SJCRH30 (cell line): ENCODE measurements at places on chromosomes 11 and 22. TPM values are rescaled to one million over a fixed set of nuclear protein-coding genes. Genes with fewer than 3 reads are reported as not detected.

GRCh38 chr11:31246451-31247165 is 122.9 kb downstream of the DCDC1 start:
- no peak for DNase-seq
- H3K36me3 ChIP-seq = no peaks in the 10 kb centered on the region
- no peak overlapping the region for H3K27ac ChIP-seq
- H3K4me1 ChIP-seq = no peaks in the 10 kb centered on the region
- H3K4me3 ChIP-seq = no peak overlapping the region
- H3K27me3 ChIP-seq = no peaks in the 10 kb centered on the region

DNA sequence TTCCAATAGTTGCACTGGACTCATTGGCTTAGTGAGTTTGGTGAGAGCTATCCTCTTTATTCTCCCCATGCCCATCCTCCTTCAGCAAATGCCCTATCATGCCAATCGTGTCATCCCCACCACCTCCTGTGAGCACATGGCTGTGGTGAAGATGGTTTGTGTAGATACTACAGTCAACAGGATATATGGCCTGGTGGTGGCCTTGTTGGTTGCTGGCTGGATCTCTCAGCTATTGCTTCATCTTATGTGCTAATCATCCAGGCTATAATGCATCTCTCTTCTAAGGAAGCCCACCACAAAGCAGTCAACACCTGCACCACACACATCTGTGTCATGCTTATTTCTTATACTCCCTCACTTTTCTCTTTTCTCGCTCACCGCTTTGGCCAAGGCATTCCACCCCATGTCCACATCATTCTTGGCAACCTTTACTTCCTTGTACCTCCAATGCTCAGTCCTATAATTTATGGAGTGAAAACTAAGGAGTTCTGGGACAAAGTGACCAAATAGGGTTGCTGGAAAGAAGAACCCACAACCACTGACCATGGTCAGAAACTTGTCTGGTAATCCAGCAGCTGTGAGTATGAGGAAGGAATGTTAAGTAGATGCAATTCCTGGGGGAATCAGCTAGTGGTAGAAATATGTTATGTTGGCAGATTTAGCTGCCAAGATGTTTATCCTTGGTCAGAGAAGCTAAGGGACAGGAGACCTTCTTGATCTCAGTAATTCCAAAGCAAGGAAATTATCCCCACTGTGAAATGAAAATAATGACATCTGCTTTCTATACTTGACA is 16.3 kb upstream of the OR56B1 start:
- H3K36me3 ChIP-seq = no peaks in the 10 kb centered on the region
- no peaks in the 10 kb centered on the region for H3K4me1 ChIP-seq
- H3K27me3 ChIP-seq = no peaks in the 10 kb centered on the region
- DNase-seq = no peak
- no peak overlapping the region for H3K4me3 ChIP-seq
- H3K27ac ChIP-seq = no peak overlapping the region

- no peaks in the 10 kb centered on the region for H3K27me3 ChIP-seq
- H3K4me3 ChIP-seq = no peak overlapping the region
- no peaks in the 10 kb centered on the region for H3K36me3 ChIP-seq
- DNase-seq = no peak
- no peak overlapping the region for H3K27ac ChIP-seq
Measured at GRCh38 chr11:72783144-72783905, 10.5 kb downstream of the STARD10 start.

DNA sequence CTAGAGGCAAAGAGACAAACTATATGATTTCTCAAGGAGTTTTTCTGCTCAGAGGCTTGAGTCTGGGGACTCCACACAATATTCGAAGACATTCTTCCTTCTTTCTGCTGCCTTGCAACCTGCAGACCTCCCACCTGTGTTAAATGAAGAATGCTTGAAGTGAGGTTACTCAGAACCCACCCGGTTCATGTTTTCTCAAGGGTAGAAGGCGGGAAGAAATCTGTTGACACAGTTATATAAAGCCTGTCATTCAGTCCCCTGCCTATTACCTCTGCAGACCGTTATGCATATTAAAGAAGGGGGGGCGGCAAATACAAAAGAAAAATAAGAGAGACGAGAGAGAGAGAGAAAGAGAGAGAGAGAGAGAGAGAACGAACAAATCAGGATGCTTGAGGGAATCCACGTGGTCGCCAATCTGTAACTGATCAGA is 2.2 kb upstream of the KMT2A start:
- H3K27ac ChIP-seq = peak overlapping the region; percentile 57; the same call in 1 of the 2 replicates
- H3K27me3 ChIP-seq = no peaks in the 10 kb centered on the region
- peak overlapping the region; percentile 98 for H3K4me3 ChIP-seq
- no peak for DNase-seq

GRCh38 chr11:45704133-45704532 is 38.7 kb upstream of the CHST1 start:
- H3K4me3 ChIP-seq = no peak overlapping the region
- no peak overlapping the region for H3K27ac ChIP-seq
- peaks cover 20% of the 10 kb centered on the region; the same call in 1 of the 2 replicates for H3K27me3 ChIP-seq
- no peak for DNase-seq
- H3K36me3 ChIP-seq = no peaks in the 10 kb centered on the region

DNA sequence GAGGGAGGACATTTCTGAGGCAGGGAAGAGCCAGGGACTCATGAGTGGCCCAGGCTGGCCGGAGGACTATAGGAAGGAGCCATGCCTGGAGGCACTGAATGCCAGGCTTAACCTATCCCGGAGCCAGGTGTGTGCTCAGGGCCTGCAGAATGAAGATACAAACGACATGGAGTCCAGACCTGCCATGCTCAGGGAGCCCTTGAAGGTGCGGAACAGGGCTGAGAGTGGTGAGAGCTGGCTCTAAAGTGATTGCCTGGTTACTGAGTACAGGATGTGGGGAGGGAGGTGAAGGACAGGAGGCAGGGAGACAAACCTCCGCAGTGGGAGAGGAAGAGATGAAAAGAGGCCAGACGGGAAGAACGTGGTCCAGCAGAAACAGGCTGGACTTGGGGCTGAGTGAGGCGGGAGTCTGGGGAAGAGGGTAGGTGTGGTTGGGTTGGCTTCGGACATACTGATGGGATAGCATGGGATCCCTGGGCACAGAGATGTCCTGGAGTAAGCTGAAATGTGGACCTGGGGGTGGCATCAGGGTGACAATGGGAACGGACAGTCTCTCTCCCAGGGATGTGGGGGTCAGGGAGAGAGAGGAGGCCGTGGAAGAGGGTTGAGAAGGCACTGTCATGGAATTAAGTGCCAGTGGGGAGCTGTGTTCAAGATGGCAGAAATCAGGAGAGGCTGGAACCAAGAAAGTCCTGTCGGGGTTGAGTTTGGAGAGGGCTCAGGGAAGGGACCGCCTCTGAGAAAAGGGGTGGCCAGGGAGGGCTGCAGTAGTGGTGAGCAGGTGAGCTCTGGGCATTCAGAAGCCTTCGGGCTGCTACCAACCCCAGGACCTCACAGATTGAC is 1.5 kb upstream of the ANKRD13D start:
- no peak for DNase-seq
- peak overlapping the region; percentile 91 for H3K4me3 ChIP-seq
- peaks cover 7% of the 10 kb centered on the region for H3K4me1 ChIP-seq
- H3K27me3 ChIP-seq = no peaks in the 10 kb centered on the region

GRCh38 chr11:74171630-74171968 is 510 bp downstream of the PPME1 start:
- peaks cover 6% of the 10 kb centered on the region; the same call in 1 of the 2 replicates for H3K4me1 ChIP-seq
- H3K36me3 ChIP-seq = peaks cover 17% of the 10 kb centered on the region
- H3K27ac ChIP-seq = peak overlapping the region; percentile 48
- no peaks in the 10 kb centered on the region for H3K27me3 ChIP-seq
- DNase-seq = no peak

DNA sequence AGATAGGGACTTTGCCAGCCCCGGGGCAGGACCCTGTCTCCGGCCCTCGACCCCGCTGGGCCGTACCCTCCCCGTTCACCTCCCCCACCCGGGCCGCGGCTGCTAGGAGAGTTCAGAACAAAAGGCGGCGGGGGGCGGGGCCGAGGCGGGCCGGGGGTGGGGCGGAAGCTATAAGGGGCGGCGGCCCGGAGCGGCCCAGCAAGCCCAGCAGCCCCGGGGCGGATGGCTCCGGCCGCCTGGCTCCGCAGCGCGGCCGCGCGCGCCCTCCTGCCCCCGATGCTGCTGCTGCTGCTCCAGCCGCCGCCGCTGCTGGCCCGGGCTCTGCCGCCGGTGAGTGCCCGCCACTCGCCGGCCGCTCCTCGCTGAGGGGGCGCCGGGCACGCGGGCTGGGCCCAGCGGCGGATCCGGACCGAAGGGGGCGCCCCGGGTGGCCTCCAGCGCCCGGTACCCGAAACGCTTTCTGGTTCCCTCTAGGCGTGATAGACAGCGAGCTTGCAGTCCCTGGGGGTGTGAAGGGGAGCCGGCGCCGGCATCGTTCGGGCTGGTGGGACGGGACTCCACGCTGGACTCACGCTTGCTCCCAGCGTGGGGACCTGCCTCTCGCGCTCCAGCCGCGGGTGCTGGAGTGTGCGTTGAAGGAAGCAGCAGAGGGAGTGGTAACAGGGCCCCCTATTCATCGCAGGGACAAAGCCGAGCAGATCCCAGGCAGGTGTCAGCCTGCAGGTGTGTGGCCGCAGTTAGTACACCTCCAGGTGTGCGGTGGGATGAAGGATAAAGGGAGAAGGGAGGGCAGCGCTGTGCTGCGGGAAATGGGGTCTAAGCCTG is at the start of gene MMP11:
Gene MMP11, plus strand, starts transcription at position 201 of the 825 bp plus-strand sequence. Its CDS starts 22 bp downstream, at position 223.
- no peak within 1 kb of the TSS for H3K27ac ChIP-seq
- no peaks in the 10 kb centered on the region for H3K27me3 ChIP-seq
- H3K36me3 ChIP-seq = no peaks in the 10 kb centered on the region
- DNase-seq = peak; percentile 37

Gene CHKB
- total RNA-seq = 19.9 and 27.7 TPM in 2 replicates

Gene TRPM5
- not detected in 2 replicates for total RNA-seq

Gene TNNI2
- 20.2 and 20.5 TPM in 2 replicates for total RNA-seq

Gene MGAT3
- not detected in 2 replicates for total RNA-seq
